ENCODE measurements at places on chromosomes 1 and 21.

DNA sequence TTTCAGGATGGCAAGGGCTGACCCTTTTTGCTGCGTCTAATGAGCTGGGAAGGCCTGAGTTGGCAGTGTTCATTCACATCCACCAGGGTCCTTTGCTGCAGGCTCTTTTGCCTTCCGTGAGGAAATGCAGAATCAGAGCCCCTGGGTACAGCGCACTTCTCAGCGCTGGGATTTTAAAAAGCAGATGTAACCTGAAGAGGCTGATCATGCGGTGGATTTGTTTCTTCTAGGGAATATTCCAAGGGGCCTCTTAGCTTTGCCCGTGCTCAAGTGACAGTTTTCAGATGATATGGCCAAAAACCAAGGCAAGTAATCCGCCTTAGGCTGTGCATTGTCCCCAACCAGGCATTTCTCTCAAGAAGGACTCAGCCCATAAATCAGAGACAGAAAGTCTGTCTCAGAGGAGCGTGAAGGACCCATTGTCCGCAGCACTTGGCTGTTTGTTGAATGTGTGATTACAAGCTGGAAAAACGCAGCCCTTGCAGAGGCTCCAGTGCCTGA lies 237.6 kb downstream of the PTPRC start:
- peak; percentile 52 for DNase-seq

DNA sequence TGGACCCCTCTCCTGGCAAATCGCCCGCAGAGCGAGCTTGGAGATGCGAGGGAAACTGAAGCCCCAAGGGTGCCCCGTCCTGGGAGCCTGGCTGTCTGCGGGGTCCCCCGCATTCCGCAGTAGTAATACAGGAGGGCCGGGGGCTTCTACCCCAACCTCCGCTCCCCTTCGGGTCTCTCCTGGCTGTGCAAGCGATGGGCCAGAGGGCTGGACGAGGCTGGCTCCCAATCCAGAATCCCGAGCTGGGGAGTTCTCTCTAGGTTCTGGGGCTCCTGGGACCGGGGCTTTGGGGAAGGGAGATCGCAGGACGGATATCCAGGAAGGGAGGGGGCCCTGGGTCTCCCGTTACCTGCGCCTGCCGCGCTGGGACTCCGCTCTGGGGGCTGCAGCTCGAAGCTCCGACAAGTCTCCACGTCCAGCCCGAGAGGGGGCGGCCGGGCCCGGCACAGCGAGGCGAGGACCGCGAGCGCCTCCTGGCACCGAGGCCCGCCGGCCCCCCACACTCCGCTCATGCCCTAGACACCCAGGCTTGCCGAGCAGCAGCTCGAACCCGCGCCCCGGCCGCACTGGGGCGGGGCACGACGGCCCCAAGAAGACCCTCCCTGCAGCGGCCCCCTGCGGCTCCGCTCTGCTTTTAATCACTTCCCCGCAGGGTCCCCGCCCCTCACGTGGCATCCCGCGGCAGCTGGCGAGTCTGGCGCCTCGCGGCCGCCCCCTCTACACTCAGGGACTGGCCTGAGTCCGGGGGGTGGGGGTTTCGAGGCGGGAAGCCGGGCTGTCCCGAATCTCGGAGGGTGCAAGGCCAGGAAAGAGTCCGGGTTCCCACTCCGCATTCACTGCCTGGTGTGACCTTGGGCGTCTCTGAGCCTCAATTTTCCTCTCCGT lies at the start of gene SYT6:
TSS of gene SYT6 (minus strand) at position 609 of the 885 bp plus-strand sequence. CDS start at position 512, 97 bp downstream.
- DNase-seq: peak; percentile 15

DNA sequence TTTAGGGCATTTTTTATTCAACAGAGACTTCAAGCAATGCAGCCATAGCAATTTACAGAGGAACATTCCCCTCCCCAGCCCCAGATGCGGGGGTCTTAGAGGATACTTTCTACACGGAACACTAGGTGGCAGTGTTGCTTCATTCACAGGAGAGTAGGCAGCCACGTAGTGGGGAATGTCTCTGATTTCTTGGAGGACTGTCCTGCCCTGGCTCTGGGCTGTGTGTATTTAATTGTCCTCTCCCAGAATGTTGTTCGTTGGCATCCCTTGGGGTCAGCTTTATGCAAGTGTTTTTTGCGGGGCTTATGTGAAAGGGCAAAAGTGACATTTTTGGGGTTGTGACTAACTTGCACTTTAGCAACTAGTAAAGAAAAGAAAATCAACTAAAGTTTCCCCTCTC lies 96.9 kb downstream of the PAPPA2 start:
- DNase-seq: peak; percentile 34

GRCh38 chr1:110513511-110513910 lies 5.5 kb downstream of the KCNA10 start:
- DNase-seq: peak; percentile 51

DNA sequence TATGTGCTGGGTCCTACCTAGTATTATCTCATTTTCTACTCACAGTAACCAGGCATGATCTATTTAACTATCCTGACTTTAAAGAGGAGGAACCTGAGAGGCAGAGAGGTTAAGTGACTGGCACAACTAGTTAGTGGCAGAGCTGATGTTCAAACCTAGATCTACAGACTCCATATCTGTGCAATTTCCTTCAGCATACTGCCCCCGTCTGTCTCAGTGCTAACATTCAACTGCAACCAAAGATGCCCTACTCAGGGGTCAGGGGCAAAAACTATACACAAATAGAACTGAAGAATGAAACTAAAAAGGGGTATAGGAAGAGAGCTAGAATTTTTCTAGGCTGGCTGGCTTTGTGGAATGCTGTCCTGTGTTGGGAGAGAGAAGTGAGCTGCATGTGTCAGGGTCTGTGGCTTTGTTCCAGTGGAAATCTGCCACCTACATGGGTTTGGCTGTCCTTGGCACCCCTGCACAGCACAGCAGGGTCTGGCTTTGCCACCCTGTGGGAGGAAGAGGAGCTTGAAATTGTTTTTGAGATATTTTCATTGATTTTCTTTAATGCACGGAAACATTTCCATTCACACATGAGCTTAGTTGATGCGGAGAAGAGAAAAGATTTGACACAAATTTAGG lies 368.5 kb downstream of the RPS6KC1 start:
- no peak for DNase-seq

GRCh38 chr1:154807048-154807591 lies 63.0 kb downstream of the KCNN3 start:
- no peak for DNase-seq

DNA sequence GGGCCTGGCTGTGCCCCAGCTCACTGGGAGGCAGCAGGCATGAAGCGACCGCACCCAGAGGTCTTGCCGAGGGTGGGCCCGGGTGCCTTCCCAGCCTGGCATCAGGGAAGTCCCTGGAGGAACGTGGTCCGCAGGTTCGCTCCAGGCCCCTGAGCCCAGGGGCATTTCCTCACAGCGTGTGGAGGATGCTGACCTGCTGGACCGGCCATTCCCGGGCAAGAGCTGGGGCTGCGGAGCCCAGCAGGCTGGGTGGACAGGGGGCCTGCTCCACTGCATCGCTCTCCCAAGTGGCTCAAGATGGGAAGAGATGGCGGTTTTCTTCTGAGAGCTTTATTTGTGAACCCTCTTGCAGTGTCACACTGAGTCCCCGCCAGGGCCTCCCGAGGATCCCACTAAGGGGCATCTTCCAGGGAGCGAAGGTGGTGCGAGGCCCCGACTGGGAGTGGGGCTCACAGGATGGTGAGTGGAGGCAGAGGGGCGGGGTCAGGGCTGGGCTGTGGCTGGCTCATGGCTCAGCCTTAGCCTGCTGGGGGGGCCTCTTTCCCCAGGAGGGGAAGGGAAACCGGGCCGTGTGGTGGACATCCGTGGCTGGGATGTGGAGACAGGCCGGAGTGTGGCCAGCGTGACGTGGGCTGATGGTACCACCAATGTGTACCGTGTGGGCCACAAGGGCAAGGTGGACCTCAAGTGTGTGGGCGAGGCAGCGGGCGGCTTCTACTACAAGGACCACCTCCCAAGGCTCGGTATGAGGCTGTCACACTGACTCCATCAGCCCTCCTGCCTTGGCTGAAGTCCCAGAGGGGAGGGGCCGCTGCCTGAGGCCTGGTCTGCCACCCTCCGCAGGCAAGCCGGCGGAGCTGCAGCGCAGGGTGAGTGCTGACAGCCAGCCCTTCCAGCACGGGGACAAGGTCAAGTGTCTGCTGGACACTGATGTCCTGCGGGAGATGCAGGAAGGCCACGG lies 7.2 kb upstream of the MMP23B start:
- no peak for DNase-seq

GRCh38 chr1:27816921-27817630 lies 13.5 kb upstream of the PPP1R8 start:
- no peak for DNase-seq

GRCh38 chr1:12168451-12169160 lies 1.8 kb downstream of the TNFRSF1B start:
- DNase-seq: no peak

DNA sequence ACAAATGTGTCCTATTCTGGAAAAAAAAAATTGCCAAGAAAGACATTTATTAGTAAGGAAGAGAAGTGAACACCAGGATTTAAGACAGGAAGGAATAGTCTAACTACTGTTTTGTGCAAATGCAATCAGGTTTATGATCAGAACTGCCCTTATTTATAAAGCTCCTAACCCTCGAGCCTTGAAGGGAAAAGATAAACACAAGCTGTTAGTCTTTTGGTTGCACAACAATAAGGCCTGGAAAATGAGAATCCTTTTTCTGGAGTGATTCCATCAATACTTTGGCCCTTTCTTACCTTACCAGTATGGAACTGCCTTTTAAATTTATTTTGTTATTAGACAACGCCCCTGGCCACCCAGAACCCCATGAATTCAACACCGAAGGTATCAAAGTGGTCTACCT lies 52.9 kb downstream of the SNRPE start:
- no peak for DNase-seq

GRCh38 chr1:21597753-21598152 lies 71.4 kb downstream of the RAP1GAP start:
- DNase-seq: no peak

DNA sequence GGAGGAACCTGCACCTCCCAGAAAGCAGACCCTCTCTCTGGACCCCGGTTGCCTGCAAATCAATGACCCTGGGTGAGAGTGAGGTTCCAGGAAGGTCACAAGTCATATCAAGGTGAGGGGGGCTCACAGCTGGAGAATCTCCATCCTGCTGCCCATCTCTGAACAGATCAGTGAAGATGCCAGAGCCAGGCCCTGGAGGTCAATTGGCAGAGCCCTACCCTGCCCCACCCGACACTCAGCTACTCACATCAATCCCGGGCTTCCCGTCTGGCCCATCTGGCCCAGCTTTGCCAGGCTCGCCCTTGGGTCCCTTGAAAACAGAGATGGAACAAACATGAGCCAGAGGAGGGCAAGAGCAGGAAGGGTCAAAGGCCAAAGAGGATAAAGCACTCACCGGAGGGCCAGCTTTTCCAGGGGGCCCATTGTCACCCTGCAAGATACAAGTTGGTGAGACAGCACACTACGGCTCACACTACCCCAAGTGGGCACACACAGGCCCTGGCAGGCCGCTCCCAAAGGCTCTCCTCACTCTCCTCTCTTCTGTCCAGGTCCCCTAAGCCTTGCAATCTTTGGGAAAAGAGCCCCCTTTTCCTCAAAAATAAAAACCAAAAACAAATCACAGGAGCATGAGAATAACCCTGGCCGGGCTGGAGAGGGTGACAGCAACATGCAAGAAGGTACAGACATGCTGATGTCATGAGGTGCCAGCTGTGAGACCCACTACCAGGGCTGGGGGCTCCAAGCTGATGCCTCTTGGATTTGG lies 2.9 kb downstream of the COL9A2 start:
- DNase-seq: no peak

DNA sequence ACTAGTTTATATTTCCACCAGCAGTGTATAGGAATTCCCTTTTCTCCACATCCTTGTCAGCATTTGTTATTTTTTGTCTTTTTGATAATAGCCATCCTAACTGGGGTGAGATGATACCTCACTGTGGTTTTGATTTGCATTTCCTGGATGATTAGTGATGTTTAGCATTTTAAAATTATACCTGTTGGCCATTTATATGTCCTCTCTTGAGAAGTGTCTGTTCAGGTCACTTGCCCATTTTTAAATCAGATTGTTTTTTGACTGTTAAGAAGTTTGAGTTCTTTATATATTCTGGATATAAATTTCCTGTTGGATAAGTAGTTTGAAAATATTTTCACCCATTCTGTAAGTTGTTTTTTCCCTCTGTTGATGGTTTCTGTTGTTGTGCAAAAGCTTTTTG lies 31.0 kb upstream of the PM20D1 start:
- no peak for DNase-seq

GRCh38 chr1:100325415-100326324 lies 26.6 kb upstream of the CDC14A start:
- DNase-seq: no peak

GRCh38 chr21:41961282-41961701 lies 7.5 kb upstream of the C2CD2 start:
- no peak for DNase-seq

GRCh38 chr1:209641832-209642172 lies 10.4 kb downstream of the LAMB3 start:
- peak; percentile 84 for DNase-seq

DNA sequence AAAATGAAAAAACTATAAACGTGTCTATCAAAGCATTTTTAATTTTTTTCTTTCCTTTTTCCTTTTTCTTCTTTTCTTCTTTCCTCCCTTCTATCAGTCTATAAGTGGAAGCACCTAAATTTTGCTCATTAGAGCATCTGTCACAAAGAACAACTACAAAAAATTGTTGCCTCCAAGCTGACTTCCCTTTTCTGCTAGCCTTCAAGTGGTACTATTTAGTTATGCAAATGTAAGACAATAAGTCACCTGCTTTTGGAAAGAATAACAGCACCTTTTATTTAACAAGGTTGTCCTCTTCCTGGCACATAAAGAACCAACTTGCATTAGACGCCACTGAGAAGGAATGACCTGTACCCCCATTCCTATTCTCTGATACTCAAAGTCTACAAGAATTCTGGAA lies 45.0 kb upstream of the C1orf53 start:
- DNase-seq: no peak

DNA sequence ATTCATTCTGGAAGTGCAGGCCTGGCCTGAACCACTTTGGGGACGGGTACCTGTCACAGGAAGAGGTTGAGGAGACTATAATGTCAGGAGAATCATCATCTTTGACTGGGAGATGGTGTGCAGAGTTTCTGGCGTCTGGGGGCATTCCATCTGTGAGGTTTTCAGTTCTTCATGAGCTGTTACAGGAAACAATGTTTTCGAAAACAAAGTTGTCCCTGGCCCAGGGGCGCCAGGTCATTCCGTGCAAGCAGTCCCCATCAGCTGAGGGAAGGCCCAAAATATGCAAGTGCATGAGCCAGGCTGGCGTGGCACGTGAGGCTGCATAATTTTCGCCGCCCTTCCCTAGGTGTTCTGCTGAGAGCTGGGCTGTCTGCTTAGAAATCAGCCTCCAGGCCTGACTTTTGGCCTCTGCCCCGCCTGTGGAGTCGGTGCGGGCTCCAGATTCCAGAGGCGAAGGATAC lies 68.4 kb upstream of the ATP5PO start:
- DNase-seq: no peak

- DNase-seq: no peak
Observed at GRCh38 chr1:164609089-164609488, 50.1 kb downstream of the PBX1 start.

DNA sequence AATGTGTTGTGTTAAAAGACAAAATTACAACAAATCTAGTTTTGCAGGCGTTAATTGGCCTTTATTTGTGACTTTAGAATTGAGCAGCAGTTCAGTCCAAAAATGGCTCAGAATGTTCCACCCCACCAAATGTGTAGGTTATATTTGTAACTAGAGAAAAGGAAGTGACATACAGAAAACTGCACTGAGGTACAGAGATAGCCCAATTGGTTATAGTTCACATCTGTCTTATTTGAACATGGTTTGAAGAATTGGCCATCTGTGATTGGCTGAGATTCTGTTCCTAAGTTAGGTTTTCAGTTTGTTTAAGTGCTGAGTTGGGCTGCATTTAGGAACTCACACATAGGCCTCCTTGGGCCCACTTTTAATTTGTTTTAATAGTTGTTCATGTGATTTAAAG lies 12.0 kb upstream of the FMO2 start:
- no peak for DNase-seq

- no peak for DNase-seq
Observed at GRCh38 chr1:215273838-215274516, 191.4 kb downstream of the KCNK2 start.
